GM13976 (cell line): ENCODE measurements at places on chromosomes 13 and 19.

DNA sequence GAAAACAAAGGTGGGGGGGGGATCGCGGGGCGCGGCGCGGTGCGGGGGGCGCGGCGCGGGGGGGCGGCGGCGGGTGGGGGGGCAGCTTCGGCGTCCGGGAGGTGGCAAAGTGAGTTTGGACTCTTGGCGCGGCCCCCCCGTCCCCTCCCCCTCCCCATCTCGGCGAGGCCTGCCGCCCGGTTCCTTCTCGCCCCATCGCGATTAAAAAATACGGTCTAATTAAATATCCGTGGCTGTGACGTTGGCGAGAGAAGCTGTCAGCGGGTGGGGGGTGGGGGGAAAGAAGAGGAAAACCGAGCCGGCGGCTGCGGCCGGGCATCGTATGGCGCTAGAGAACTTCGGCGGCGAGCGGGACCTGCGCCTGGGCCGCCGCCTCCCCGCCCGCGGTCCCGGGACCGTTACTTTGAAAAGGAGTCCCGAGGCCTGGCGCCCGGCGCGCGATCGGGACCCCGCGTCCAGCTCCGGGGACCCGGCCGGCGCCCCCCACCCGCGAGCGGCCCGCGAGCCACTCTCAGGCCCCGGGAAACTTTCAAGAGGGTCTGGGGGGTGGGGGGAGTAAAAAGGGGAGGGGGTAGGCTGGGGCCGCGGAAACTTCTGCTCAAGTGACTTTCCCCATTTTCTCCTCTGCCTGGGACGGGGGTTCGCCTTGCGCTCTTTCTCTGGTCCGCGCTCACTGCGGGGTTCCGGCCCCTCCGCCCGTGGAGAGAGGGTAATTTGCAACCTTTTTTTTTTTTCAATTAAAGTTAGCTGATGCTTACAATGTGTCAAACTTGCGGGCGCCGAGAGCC lies 146.3 kb upstream of the ZNF536 start:
- DNase-seq = no peak

- no peak for DNase-seq
These were observed 284.3 kb upstream of the MAB21L1 start for GRCh38 chr13:35760735-35761281.

- DNase-seq = no peak
These were observed 143.2 kb downstream of the TSHZ3 start for GRCh38 chr19:31205887-31206518.

DNA sequence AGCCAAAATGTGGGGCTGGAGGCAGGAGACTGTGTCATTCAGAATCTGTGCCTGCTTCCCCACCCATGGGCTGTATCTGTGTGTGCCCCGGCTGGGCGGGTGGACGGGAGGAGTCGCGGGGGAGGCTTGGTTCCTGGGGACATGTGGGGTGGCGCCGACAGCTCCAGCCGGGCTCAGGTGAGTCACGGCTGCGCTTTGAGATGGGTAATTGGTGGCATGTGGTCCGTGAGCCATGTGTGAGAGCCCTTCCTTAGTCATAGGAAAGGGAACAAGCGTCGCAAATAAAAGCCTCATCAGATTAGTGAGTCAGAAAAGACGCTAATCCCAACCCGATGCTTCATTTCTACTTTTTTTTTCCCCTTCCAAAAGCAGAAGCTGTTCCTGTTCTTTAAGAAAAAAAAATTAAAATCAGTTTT lies 118.6 kb upstream of the ZNF536 start:
- no peak for DNase-seq

DNA sequence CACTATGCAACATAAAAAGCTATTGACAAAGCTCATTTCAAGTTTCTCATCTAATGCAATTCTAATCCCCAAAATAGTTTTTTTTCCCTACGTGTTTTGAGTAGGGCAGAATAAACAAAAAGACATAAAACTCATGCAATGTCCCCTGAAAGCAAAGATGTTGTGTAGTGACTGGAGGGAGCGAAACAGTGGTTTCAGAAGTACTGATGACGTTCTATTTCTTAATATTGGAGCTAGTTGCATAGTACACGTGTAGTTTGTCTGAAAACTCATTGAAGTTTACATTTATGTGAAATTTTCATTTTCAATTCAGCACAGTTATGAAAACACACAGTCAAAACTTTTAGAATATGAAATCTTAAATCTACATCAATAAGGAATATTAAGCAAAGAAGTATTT lies 31.6 kb downstream of the USP12 start:
- no peak for DNase-seq

DNA sequence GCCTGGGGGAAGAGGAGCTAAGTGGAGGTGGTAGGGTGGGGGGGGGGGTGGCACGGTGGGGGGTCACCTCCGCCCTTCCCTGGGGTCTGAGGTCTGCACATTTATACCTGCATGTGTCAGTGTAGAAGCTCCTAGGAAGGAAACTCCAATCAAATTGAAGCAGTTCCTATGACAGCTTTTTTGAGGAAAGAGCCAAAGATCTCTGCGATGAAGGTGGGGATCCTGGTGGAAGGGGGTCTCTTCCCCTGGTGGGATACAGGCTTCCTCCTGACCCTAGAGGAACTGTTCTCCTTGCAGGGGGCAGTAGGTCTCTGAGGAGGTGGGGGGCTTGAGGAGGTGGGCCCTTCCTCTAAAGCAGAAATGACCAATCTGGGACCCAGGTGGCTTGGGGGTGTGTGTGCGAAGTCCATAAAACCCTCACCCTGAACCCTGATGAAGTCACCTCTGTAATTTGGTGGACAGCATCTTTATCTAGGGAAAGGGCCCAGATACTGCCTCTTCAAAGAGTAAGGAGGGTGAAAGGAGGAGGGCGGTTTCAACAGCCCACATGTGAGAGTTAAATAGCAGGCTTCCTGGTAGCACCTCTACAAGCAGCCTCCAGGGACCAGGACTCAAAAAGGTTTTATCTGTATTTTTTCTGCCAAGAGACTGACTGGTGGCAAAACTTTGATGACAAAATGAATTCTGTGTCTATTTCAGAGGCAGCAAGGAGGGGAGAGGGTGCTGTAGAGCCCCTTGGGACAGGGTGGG lies 12.9 kb downstream of the RANBP3 start:
- no peak for DNase-seq
